ENCODE measurements at places on chromosomes 16 and 17.

DNA sequence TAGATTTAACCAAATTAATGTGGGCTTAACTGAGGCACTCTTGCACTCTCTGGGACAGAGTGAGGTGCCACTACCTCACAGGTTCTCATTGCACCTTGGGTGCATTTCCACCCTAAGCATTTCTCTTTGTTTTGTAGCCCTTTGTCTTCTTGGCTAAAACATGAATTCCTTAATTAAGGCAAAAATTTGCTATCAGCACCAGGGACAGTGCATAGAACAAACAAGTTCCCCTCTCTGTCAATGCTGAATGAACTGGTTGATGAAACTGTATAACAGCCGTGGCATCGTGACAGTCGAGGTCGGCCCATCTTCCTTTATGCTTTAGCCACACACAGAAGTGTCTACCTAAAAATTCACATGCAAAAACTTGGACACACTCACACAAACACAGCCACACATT is 74.8 kb downstream of the HS3ST2 start:
- no peak for DNase-seq

DNA sequence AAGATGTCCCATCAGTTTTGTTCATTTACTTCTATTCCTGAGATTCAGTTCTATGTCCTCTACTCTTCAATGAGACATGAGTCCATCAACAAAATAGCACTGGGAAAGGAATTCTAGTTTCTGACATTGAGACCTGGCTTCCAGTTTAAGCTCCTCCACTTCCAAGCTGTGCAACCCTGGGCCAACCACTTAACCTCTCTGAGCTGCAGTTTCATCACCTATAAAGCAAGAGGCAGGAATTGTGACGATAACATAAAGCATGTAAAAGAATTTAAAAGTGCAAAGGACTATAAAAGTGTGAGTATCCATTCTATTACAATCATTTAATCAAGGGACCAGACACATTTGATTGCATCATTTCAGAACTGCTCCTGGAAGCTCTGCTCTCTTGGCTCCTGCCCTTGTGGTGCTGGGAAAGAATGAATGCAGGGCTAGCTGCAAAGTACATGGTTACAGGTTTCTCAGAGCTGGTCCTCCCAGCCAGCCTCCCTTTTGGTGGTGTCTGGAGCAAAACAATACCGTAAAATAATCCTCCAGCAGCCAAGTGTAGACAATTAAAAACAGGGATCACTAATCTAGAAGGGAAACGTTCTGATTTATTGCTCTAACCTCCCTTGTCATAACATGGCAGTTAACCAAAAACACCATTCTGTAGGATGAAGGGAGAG is 113.9 kb downstream of the VPS53 start:
- DNase-seq, result no peak

- DNase-seq, result no peak
Observed at GRCh38 chr17:27554152-27554551, 76.8 kb upstream of the LGALS9 start.

DNA sequence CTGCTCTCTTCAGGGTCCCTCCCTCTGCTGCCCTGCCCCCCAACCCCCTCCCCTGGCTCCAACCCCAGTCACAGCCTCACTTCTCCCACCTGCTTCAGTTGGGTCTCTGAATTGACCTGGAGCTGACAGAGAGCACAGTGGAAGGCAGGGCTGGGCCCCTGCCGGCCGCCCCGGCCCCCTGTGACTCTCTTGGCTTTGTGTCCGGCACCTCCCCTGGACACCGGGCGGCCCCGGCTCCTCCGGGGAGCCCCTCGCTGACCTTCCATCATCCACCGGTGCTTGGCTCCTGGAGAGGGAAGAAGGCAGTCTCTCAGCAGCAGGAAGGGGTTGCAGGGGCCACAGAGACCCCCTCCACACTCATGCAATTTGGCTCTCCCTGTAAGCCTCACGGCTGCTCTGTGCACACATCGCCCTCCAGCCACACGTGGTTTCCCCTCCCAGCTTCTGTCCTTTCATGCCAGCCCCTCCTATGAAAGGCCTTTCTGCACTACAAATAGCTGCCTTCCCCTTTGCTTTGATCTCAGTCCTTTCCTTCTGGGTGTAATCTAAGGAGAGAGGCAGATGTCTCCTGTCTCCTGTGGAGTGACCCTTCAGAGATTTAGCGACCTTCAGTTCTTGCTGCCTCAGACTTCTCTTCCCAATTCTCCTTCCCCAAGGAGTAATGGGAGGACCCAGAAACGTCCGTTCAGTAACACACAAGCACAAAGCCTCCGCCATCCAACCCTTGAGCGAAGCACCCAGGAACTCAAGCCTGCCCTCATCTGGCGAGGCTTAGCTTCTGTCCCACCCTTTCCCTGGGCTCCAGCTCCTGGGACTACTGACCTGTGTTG is 8.3 kb downstream of the NKIRAS2 start:
- DNase-seq, result no peak

- no peak for DNase-seq
Observed at GRCh38 chr17:48153691-48154358, 46.3 kb downstream of the SNX11 start.

- DNase-seq, result peak; percentile 70
Observed at GRCh38 chr17:78759203-78759968, 22.7 kb downstream of the CYTH1 start.

DNA sequence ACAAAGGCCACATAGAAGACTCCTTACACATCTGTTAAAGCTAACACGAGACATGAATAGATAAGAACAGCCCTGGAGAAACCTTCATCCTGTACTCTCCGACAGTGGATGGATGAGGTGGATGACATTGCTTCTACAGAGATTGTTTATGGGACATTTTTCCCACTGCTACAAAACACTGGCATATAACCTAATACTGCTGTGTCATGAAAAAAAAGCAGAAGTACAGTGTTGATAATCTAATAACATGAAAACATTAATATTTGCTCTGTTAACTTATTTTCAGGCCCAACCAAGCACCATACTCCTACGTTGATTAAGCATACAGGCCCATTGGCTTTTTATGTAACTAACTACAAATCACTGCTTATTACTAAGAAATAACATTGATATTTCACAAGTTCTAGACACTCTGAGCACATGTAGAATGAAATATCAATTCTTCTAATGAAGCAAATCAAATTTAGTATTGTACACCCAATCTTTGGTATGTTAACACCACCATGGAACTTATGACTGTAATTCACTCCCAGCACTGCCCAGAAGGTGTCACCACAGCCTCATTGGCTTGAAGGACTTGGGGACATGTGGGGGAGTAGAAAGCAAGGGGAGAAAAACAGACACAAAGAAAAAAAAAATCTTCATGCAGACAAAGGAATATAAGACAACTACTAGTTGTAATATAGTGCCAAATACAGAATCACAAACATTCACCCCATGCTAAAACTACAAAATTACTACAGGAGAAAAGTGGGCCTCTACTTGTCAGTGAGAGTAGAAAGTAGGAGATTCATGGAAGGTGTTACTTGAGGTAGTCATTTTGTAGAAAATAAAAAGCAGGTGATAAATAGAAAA is 330.0 kb upstream of the PMFBP1 start:
- peak; percentile 30 for DNase-seq

DNA sequence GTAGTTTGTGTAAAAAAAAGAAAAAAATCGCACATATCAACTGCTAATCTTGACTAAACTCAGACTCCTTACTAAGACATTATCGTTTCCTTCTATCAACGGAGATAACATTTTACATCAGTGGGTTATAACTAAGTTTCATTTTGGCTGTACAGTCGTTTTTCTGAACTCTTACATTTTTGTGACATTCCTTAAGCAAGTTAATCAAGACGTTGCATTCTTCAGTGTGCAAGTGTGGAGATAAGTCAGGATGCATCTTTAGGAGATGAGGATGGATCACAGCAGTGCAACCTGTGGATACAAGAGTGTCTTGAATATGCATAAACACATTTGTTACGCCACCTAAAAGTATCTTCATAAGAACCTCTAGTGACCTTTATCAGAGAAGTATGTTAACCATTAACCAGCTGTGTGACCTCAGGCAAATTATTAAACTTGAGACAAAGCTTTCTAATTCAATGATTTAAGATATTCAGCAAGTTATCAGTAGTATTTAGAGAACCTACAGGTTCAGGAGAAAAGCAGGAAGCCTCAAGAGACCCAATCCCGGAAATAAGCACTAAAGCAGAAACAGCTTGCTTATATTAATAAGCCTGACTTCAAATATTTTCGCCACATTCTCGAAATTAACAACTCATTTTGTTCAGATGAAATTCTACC is 9.4 kb downstream of the CMC2 start:
- DNase-seq, result no peak

- DNase-seq, result no peak
Observed at GRCh38 chr17:11553135-11553534, 45.1 kb upstream of the DNAH9 start.

DNA sequence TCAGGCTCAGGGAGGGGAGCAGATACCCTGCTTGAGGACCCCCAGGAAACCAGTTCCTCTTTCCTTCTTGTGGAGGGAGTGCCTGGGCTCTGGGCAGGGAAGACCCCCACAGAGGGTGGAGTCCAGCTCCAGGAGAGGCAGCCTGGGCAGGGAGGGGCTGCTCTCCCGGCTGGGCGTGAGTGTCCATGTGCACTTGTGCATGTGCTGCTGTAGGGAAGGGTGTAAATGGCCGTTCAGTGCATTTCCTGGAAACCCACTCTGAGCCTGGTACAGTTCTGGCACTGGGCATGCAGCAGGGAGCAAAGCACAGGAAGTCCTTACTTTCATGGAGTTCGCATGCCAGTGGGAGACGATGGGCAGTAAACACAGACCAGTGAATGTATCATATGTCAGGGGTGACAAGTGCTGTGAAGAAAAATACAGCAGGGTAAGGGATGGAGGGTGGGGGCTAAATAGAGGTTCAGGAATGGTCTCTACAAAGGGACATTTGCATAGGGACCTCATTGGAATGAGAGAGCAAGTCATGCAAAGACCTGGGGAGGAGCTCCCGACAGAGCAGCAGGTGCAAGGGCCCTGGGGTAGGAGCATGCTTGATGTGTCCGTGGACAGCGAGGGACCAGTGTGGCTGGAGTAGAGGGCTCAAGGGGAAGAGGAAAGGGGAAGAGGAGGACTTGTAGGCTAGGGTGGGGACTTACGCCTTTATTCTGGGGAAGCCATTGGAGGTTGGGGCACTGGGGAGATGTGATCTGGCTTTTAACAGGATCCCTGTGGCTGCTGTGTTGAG is 5.5 kb downstream of the STARD3 start:
- DNase-seq, result no peak

GRCh38 chr16:72159386-72159785 is 12.6 kb downstream of the PMFBP1 start:
- no peak for DNase-seq

DNA sequence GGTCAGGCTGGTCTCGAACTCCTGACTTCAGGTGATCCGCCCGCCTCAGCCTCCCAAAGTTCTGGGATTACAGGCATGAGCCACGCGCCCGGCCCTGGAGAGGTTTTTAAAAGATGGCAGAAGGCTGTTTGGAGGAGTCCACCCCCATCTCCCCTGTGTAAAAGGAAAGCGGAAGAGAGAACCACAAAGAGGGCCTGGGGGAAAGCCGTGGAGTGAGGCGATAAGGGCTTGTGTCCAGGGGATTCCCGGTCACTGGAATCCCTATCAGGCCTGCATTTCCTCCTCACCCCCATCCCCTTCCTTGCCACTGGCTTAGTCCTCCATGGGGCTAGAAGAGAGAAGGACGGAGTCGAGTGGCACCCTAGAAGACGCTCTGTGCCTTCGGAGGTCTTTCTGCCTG is at the start of gene GP1BA:
GP1BA (plus strand) TSS at position 315 of the 400 bp plus-strand sequence. CDS start 328 bp downstream, outside the sequence.
- DNase-seq, result no peak

- DNase-seq, result no peak
Observed at GRCh38 chr17:69418535-69418934, 4.0 kb downstream of the MAP2K6 start.

DNA sequence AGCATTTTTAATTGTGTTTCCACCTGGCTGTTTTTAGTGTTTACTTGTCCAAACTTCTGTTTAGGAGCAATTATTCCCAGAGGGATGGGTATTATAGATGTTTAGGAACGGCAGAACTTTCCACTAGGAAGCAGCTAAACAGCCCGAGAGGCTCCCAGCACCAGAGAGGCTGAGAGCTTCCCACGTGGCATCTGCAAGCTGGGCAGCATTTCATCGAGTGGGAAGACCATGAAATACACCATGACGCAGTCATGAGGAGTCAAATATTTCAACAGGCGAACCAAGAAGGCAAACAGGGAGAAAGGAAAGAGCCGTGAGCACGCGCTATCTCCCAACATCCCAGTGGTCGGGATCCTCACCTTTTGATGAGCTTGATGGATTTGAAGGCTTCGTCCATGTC is 24.1 kb downstream of the TMEM204 start:
- no peak for DNase-seq

DNA sequence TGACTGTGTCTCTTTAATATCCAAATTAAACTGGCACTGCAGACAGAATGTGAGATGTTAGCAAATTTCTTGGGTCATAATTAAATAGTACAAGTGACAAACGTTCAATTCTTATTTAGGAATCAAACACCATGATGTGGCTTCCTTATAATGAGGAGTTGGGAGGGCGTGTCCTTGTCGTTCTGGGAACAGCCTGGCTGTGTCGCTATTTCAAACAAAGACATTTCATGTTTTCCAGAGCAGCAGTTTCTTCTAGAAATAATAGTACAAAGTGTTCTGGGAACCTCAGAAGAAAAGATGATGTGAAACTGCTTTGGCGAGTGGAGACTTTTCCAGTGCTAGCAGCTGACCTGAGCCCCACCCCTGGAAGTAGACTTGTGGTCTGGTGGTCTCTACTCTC is 301.7 kb upstream of the N4BP1 start:
- DNase-seq, result no peak

- no peak for DNase-seq
Observed at GRCh38 chr17:51701501-51701900, 441.2 kb downstream of the UTP18 start.

DNA sequence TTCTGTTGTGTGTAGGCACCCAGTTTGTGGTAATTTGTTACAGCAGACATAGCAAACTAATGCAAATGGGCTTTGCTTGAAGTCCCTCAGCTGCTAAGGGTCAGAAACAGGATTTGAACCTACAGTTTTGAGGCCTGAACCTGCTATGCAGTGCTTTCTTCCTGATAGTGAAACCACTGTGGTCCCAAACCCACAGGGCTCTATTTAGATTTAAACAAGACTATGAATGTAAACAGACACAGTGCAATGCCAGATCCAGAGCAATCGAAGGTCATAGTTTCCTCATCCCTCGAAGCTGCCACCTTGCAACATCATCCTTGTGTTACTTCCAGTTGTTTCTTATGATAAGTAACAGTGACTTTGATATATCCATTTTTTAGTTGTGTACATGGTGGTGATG is 630.2 kb downstream of the WWOX start:
- DNase-seq, result no peak

DNA sequence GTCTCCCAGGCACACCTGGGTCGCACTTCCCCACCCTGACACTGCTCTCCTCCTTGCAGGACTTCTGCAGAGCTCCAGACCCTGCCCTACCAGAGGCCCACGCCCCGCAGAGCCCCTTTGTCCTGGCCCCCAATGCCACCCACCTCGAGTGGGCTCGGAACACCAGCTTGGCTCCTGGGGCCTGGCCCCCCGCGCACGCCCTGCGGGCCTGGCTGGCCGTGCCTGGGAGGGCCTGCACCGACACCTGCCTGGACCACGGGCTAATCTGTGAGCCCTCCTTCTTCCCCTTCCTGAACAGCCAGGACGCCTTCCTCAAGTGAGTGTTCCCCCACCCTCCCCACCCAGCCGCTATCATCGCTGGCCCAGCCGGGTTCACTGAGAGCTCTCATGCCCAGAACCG is 79.6 kb downstream of the MGAT5B start:
- no peak for DNase-seq

All from heart left ventricle (tissue), 16 donors.